EL (cell line): ENCODE measurements at places on chromosomes 12 and 14.

DNA sequence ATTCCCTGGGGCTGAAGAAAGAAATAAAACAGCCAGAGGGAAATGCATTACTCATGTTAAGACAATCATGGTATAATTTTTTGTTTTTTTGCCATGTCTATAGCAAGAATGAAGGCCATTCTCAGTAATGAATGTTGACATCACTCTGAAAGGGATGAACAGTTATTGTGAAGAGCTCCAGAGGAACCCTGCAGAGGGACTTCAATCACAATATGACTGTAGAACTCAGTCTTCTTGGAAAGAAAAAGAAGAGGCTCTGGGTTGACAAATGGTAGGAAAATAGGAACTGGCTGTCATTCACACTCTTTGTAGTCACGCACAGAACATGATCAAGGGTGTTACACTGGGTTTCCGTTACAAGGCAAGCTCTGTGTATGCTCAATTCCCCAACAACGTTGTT, 73.8 kb upstream of the DACT1 start:
- DNase-seq, result no peak

DNA sequence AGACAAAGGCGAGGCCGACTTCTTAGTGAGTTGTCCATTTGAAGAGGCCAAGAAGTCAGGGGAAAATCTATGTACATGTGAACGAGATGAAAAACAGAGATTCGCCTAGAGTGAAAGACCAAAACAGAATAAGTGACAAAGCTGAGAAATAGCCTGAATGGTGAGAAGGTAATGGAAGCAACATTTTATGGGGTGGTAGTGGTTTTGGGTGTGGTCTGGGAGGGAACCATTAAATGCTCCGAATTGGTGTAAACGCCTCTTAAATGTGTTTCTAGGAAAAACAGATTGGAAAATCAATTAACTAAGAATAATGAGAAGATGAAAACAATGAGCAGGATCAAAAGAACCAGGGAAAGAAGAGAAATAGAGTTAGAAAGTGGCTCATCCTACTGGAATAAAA, 83.8 kb upstream of the MANSC4 start:
- no peak for DNase-seq

GRCh38 chr14:78228702-78229327, 58.6 kb downstream of the NRXN3 start:
- DNase-seq, result no peak

GRCh38 chr12:132178801-132179401, 34.6 kb downstream of the NOC4L start:
- no peak for DNase-seq

GRCh38 chr12:123384994-123385376, 1.1 kb downstream of the KMT5A start:
- DNase-seq, result peak; percentile 69

DNA sequence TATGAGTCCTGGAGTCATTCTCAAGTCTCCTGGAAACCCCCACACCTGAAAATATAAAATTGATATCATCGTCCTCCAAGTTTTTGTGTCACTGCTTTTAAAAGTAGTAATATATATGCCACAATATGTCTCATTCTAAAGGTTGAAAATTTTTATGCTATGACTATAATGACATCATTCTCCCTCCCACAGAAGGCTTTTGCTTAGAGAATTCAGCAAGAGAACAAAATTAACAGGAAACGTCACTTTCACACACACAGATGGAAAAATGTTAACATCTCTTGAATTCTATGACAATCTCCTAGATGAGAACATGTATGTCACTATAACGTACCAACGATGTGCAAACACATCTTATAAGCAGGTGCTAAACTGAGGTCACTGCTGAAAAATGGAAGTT, 498.3 kb downstream of the FOXG1 start:
- no peak for DNase-seq
